Activated CD8-positive, alpha-beta memory T cell treated with anti-CD3 and anti-CD28 coated beads for 1 hour (primary cell): ENCODE measurements at places on chromosomes 5 and 9.

GRCh38 chr5:123007182-123007581, 29.3 kb downstream of the PPIC start:
- no peak for DNase-seq

DNA sequence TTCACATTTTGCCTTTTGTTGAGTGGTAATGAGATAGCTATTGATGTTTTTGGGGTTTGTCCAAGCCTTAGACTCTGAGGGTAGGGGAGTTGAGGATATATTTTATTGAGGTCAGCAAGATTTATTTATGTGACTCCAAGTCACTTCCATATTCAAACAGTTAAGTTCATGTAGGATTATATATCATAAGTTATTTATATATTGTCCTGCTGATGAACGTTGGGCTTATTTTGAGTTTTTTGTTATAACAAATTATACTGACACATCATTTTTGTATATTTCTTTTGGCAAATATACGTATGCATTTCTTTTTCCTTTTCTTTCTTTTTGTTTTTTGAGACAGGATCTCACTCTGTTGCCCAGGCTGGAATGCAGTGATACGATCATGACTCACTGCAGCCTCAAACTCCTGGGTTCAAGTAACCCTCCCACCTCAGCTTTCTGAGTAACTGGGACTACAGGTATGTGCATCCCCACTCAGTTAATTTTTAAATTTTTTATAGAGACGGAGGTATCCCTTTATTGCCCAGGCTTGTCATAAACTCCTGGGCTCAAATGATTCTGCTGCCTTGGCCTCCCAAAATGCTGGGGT, 23.5 kb upstream of the IL12B start:
- DNase-seq, result no peak

- no peak for DNase-seq
Observed at GRCh38 chr5:157820593-157821252, 38.2 kb downstream of the CLINT1 start.

- DNase-seq, result no peak
Observed at GRCh38 chr9:106286249-106286648, 576.7 kb upstream of the ZNF462 start.

DNA sequence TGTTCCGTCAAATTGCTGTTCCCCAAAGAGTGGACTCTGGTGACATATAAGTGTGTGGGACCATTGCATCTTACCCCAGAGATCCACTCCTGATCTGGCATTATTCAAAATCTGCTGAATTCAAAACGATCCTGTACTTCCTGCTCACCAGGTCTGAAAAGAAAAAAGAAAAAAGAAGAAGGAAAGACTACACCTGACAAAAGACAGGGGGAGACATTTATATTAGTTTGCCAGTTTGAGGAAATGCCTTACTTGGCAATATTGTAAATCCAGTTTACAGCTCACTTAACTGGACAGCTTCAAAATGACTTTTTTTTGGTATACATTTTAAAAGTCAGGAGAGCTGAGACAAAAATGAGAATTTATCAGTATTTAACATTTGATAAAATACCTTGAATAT, 15.0 kb upstream of the GRHPR start:
- no peak for DNase-seq

GRCh38 chr5:14842117-14842516, 29.5 kb downstream of the ANKH start:
- no peak for DNase-seq

DNA sequence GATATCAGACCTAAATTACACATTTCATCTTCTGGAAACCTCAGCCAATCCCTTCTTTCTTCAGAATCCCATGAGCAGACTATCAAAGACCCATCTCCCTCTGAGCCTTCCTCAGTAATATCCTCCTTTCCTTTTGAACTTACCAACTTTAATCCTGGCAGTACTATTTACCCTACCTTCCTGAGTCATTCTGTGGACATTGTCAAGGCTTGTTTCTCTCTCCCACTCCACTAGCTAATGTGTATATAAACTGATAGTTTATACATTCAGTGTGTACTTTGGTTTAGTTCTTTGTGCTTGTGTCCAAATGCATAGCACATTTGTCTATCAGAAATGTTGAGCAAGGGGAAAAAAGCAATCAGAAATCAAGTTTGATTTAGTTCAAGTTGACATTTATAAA, 568.3 kb downstream of the CSNK1G3 start:
- DNase-seq, result no peak

GRCh38 chr5:103942587-103943186, 380.1 kb upstream of the NUDT12 start:
- no peak for DNase-seq

DNA sequence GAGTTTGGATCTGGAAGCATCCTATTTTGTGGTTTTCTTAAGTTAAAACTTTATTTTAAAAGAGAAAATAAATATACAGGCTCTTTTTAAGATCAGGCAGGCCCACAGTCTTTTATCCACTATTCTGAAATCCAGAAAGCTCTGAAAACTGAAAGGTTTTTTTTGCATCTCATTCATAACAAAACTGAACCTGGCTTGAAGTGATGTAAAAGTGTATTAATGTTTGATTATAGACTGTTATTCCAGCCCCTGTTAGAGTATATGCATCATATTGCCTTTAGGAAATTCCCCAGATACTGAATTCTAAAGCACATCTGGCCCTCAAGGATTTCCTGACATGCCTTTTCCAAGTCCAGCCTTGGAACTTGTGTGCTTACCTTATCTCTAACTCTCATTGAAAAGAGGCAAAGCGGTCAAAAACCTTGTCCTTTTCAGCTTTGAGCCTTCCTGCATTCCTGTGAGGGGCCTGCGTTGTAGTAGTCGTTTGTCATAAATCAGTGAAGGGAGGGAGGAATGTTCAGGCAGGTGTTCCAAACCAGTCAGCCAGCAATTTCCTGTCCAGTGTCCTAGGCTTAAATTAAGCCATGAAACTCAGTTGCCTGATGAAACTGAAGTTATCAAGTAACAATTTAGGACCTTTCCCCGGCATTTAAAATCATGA, 110.4 kb downstream of the TLE4 start:
- no peak for DNase-seq

DNA sequence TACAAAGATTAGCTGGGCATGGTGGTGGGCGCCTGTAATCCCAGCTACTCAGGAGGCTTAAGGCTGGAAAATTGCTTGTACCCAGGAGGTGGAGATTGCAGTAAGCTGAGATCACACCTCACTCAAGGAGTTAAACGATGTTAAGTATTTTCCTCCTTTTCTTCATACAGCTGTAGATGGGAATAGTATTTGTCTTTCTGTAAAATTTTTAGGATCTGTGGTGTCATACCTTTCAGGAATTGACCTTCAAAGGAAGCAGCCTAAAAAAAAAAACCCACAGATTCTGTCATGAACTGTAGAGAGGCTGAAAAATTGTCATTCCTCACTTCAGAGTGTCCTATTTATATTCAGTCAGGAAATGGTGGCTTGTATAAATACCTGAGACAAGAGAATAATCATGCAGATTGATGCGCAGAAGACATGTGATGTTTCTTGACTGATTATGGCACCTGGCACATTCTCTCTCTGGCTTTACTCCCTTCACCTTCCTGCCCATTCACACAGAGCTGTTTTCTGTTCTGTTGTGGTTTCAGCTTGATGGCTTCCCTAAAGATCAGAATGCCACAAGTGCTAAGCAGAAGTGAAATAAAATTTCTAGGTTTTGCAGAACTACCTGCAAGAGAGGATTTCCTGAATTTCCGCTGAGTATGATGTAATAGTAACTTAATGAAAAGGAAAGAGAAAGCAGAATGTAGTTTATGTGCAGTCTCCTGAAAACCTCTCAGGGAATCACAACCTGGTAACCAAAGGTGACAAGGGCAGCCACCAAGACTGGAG, 3.8 kb downstream of the IFNA1 start:
- DNase-seq, result no peak

GRCh38 chr9:15346837-15347236, 39.8 kb upstream of the TTC39B start:
- DNase-seq, result no peak

GRCh38 chr5:125525356-125525755, 778.9 kb upstream of the ZNF608 start:
- no peak for DNase-seq

GRCh38 chr5:36230151-36230790, 11.5 kb downstream of the NADK2 start:
- DNase-seq, result no peak

GRCh38 chr5:50730336-50730735, 63.9 kb downstream of the PARP8 start:
- DNase-seq, result no peak

DNA sequence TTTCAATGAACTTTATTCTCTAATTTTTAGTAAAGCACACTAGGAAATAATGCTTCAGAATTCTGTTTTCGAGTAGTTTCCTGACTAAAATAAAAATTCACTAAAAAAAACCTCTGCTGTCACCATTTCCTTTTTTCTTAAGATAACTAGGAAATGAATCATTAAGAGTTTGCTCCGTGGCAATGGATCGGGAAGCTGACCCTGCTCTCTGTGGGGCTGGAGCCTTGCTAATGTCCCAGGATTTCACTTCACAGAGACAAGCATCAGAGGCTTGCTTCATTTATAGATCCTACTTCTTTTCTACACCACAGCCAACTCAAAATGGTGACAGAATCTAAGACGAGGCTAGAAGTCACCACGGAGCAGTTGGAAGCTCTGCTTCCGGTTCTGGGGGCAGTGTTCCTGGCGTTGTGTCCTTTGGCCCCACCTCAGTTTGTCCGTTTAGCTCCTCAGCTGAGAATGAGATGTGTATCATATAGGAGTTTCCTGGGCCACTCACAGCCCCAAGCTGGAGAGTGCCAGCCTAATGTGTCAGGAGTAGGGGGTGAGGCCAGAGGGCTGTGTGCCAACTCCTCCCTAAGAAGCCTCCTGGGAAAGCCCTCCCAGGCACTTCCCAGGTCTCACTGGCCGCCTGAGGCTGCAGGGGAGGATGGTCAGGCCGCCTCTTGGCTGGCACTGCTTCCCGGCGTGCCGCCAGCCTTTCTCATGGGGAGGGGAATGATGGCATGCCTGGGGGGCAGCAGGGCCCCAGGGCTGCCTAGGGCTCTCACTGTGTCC, 19.6 kb downstream of the TENT4A start:
- DNase-seq, result no peak

GRCh38 chr9:86764221-86764624, 183.1 kb downstream of the GAS1 start:
- DNase-seq, result no peak

- DNase-seq, result no peak
Observed at GRCh38 chr5:127311781-127312525, 21.4 kb downstream of the MEGF10 start.

- no peak for DNase-seq
Observed at GRCh38 chr5:130068988-130069387, 164.7 kb downstream of the CHSY3 start.

DNA sequence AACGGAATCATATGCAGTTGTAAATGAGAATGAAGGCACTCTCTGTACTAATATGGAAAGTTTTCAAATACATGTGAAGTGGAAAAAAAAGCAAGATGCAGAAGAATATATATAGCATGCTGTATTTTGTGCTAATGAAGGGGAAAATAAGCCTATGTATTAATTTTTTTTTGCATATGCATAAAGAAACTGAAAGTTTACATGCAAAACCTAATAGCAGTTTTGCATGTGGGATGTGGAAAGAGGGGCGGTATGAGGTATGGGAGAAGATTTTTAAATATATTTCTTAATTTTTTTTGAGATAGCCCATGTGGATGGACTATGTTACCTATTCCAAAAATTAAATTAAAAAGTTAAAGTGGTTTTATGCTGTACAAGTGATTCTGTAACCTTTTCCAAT, 83.7 kb upstream of the IL12B start:
- no peak for DNase-seq

DNA sequence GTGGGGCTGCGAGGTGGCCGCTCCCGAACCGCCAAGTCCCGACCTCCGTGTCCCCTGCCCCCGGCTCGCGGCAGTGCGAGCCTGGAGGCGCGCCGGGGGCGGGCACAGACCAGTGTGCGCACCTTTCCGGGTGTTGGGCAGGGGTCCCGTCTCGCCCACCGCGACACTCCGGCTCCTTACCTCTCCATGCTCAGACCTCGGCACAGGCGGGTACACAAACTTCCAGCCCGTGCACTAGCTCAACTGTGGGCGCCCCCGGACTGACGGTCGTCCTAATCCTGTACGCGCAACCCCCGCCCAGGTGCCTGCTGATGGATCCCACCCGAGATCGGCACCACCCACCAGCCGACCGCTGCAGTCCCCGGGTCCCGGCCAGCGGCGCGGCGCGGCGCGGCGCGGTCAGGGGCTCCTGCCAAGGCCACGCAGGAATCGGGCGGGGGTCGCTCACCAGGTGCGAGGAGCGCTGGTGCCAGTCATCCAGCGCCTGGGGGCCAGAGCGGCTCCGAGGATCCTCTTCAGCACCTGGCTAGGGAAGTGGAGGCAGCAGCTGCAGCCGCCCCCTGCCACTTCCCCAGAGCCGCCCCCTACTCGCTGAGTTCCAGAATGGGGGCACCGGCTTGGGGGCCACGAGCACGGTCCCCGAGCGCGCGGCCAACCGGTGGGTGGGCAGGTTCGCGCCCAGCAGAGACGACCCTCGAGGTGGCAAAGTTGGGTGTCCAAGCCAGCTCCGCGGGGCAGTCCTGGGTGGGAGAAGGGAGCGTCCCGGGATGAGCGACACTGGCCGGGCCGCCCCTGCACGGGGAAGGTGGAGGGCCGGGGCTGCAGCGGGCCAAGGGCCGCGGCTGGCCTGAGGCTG, 511 bp downstream of the SEMA5A start:
- no peak for DNase-seq

- no peak for DNase-seq
Observed at GRCh38 chr5:431001-431710, 11.8 kb upstream of the EXOC3 start.

DNA sequence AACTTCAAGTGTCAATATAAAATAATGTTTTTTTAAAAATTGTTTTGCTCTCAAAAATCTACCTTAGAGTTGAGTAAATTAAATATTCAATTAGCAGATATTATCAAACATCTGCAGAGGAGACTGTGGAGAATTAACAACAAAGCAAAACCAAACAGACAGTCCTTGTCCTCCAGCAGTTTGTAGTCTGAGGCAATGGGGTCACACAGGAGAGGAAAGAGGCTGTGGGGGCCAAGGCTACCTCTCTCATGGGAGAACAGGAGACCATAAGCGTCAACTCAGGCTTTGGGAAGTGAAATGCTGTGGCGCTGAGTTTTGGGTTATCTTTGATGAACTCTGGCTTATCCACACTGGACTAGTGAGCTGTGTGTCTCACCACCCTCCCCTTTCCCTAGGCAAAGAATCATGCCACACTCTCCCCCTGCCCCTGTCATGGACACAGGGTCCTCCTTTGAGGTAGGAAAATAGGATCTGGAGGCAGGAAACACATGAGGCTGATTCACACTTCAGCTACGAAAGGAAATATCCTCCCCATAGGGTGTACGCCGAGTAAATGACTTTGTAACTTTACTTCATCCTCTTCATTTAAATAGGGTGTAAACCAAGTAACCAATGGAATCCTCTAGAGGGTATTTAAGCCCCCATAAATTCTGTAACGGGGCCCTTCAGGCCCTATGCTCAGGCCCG, 152.7 kb downstream of the FSTL4 start:
- no peak for DNase-seq

- DNase-seq, result no peak
Observed at GRCh38 chr9:76267284-76267652, 127.0 kb downstream of the RFK start.
